ENCODE measurements at places on chromosomes 3 and 15.

DNA sequence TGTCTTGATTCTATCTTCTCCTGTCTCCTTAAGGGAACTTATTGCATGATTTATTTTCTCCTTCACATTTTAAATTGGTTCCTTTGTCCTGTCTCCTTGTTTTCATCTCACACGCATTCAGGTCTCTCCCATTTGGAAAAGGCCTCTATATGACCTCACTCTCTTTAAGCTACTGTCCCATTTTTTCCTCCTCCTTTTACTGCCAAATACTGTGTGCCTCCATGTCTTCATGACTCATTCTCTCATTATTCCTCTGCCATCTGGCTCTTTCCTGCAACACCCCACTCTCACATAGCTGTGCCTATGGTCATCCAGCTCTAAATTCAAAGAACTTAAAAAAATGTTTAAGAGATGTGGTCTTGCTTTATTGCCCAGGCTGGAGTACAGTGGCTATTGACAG is 48.0 kb downstream of the TYRO3 start:
- no peak for DNase-seq

GRCh38 chr3:109152320-109152719 is 15.8 kb downstream of the C3orf85 start:
- DNase-seq, result no peak

DNA sequence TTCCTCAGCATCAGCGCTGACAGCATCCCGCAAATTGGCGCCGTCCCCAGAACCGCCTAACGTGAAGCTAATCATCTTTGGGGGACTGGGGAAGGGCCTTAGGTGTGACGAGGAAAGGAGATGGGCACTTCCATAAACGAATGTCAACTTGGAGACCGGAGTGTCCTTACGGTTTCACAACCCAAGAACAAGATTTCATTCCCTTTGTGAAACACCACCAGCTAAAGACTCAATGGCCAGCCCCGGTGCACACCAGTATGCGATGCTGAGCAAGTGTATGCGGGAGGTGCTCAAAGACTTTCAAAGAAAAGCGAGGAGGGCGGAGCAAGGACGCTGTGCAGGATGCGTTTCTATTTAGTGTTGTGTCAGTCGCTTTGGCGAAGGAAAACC is 759 bp upstream of the TTBK2 start:
- peak; percentile 49 for DNase-seq

DNA sequence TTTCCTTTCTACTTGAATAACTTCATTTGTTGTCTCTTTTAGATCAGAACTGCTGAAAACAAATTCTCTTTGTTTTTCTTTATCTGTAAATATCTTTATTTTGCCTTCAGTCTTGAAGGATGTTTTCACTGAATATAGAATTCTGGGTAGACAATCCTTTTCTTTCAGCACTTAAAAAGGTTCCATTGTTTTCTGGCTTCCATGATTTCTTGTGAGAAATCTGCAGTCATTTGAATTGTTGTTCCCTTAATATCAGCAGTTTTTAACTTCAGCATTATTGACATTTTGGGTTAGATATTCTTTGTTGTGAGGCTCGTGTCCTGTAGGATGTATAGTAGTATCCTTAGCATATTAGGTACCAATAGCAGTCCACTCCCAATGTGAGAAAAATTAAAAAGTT is 65.8 kb downstream of the SV2B start:
- no peak for DNase-seq

- DNase-seq, result no peak
These were observed 12.5 kb downstream of the MYD88 start for GRCh38 chr3:38150780-38151528.

GRCh38 chr3:126501054-126501453 is 16.5 kb downstream of the UROC1 start:
- no peak for DNase-seq

DNA sequence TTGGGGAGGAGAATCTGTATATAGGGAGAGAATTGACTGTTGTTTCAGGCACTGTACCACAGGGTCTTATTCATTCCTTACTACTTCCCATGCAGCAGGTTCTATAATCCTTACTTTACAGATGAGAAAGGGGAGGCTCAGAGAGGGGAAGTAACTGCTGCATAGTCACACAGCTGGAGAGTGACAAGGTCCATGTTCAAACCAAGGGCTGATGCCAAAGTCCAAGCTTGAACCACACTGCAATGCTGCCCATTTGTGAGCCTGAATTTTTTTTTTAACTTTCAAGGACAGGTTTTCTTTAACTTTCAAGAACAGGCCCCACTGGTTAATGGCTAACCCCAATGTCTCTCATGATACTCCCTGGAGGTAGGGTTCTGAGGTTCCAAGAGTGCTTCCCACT is 26.2 kb downstream of the RBP2 start:
- no peak for DNase-seq

DNA sequence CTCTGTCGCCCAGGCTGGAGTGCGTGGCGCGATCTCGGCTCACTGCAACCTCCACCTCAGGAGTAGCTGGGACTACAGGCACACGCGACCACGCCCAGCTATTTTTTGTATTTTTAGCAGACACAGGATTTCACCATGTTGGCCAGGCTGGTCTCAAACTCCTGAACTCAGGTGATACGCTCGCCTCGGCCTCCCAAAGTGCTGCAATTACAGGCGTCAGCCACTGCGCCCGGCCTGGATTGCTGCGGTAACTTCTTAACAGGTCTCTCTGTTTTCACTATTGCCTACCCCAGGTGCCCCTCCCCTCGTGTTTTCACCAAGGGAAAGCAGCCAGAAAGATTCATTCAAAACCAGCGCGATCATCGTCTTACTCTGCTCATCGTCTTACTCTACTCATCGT is 10.5 kb downstream of the ADAMTS7 start:
- DNase-seq, result no peak

DNA sequence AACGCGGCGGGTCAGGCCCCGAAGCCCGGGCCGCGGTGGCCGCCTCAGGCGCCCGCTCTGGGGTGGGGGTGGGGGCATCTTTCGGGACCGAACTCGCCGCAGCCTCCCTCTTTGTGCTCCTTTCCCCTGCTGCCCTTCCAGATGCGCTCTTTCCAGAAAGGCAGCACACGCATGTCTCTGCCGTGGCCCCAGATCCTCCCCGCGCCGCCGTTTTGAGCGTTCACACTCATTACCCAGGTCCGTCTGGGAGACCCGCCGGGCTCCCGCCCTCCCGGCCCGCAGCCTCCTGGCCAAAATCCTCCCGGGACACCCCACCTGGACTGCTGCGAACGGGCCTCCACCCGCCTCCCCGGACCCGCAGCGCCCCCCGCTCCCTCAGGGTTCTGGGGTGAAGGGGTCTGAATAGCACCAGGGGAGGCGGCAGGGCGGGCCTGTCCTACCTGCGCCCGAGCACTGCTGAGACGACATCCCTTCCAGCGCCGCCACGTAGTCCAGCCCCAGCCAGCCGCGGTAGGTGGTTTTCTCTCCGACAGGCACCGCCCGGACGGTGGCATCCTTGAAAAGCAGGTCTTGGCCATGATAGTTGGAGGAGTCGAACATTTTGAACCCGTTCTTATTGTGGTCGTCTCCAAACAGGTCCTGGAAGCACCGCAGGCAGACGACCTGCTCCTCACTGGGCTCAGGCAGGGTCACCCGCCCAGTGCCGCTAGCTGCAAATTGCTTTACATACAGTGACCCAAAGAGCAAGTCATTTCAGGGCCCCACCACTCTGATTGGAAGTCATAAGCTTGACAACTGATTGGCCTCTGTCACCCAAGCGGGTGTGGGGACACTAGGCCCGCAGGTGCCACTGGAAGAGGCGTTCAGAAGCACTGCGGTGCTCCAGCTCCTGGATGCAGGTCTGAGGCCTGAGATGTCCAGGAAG is 25.9 kb downstream of the MELTF start:
- DNase-seq, result no peak

- no peak for DNase-seq
These were observed 49.5 kb upstream of the SLC9A9 start for GRCh38 chr3:143897576-143898295.

GRCh38 chr15:38091078-38091645 is 156.7 kb downstream of the TMCO5A start:
- no peak for DNase-seq

DNA sequence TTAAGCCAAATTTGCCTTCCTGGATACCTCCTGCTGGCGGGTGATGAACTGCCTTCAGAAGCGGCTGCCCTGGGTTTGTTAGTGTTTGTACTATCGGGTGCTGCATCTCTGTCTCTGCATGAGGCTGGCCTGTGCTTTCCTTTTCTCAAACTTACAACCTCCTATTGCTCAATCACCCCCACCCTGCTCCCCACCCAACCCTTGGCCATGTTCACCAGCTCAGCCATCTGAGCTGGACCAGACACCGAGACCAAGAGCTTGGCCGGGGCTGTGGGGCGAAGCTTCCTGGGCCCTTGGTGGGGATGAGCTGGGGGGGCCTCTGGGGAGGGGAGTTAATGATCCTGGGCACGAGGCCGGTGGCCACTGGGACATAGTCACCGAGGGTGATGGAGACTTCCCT is 16.8 kb upstream of the FBLN2 start:
- DNase-seq, result no peak

- no peak for DNase-seq
These were observed 62.0 kb upstream of the CSTA start for GRCh38 chr3:122263058-122263457.

- no peak for DNase-seq
These were observed 265.2 kb downstream of the UACA start for GRCh38 chr15:70498096-70498626.

DNA sequence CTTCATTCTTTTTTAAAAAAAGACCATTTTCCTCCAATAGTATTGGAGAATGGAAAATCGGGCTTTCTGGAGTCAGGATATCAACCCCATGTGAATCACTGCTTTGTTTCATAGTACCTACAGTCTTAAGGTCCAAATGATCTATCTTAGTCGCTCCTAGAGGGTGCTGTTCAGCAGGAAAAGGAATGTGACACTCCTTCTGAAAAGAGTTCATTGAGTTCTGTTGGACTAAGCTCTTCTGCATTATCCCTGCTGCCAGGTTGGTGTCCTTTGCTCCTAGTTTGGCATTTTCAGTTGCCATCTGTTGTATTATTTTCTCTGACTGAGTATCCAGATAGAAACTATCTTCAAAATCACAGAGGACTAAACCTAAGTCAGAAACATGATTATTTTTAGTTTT is 57.2 kb downstream of the POLQ start:
- DNase-seq, result no peak

GRCh38 chr15:50053055-50053856 is 65.8 kb downstream of the ATP8B4 start:
- no peak for DNase-seq

GRCh38 chr3:54777141-54777540 is 150.7 kb downstream of the LRTM1 start:
- no peak for DNase-seq

DNA sequence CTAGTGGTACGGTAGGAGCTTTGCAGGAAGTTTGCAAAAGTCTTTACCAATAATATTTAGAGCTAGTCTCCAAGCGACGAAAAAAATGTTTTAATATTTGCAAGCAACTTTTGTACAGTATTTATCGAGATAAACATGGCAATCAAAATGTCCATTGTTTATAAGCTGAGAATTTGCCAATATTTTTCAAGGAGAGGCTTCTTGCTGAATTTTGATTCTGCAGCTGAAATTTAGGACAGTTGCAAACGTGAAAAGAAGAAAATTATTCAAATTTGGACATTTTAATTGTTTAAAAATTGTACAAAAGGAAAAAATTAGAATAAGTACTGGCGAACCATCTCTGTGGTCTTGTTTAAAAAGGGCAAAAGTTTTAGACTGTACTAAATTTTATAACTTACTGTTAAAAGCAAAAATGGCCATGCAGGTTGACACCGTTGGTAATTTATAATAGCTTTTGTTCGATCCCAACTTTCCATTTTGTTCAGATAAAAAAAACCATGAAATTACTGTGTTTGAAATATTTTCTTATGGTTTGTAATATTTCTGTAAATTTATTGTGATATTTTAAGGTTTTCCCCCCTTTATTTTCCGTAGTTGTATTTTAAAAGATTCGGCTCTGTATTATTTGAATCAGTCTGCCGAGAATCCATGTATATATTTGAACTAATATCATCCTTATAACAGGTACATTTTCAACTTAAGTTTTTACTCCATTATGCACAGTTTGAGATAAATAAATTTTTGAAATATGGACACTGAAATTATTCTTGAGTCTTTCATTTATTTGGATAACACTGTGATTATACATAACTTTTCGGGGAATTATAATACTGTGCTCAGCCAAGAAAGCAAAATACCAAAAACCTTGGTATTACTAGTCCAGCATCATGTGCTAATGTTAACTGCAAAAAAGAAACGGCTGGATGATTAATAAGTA is 2.2 kb downstream of the SOX2 start:
- no peak for DNase-seq

DNA sequence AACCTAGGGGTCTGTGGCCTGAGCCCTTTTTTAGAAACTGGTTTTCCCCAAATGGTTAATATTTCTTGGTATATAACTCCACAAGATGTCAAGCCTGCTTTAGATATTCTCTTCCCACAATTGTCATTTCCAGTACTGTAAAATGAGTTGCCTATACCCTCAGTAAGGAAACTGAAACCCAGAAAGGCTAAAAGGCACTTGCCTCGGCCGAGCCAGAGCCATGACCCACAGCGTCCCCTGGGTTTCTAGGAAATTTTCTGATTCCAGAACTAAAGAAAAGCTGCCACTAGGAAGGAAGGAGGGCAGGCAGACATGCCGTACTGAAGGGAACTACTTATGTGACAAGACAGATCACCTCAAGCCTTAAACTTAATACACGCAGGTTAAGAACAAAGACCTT is 59.1 kb downstream of the ATP8B4 start:
- DNase-seq, result no peak

All from putamen (tissue), 1 donor.